ENCODE measurements at places on chromosomes 7 and 10. TPM values are rescaled to one million over a fixed set of nuclear protein-coding genes. Genes with fewer than 3 reads are reported as not detected.

COPG2 gene
- 53.0 TPM for total RNA-seq

KCP gene
- 1.1 TPM for total RNA-seq

RBM17 gene
- 31.8 TPM for total RNA-seq

INA gene
- total RNA-seq, result 0.29 TPM

EPHB6 gene
- total RNA-seq, result 2.4 TPM

MYH16 gene
- total RNA-seq, result under 0.01 TPM
